Liver (tissue), 10 donors: ENCODE measurements at places on chromosomes 3 and 15. TPM values are rescaled to one million over a fixed set of nuclear protein-coding genes. Genes with fewer than 3 reads are reported as not detected.

NMD3 gene
- 58.7 TPM for total RNA-seq

TRIM42 gene
- not detected for total RNA-seq

RASGRP1 gene
- 0.51 TPM for total RNA-seq

TJP1 gene
- 13.5 TPM for total RNA-seq

BFSP2 gene
- total RNA-seq: not detected

MOBP gene
- not detected for total RNA-seq

ATP8B4 gene
- 17.7 TPM for total RNA-seq

SI gene
- total RNA-seq: not detected
